Ammon's horn (tissue), 1 donor: ENCODE measurements at places on chromosomes 4 and X.

GRCh38 chrX:53186351-53186750 is 38.7 kb downstream of the KDM5C start:
- no peak for DNase-seq

GRCh38 chr4:76802236-76803021 is 95.5 kb downstream of the SOWAHB start:
- DNase-seq: no peak

- DNase-seq: no peak
These were observed at the start of gene RASSF6 for GRCh38 chr4:73620115-73620792. RASSF6 (minus strand) TSS chr4:73620436; CDS start chr4:73611795, 8,641 bp downstream.

DNA sequence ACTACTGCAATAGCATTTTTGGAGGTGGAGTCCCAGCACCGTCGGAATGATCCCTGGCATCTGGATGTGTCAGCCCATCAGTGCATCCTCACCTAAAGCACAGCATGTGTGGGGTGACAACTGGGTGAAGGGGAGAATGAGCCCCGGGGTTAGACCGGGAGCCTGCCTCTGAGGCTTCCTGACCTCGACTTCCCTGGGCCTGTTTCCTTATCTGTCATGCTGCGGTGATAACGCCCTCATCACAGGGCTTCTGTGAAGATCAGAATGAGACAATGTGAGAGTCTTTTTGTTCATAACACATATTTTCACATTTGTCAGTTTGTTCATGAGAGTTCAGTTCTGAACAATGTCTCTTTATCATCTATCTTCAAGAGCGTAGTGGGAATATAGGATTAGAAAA is 31.1 kb upstream of the PDLIM3 start:
- no peak for DNase-seq

- peak; percentile 7 for DNase-seq
These were observed 63.6 kb downstream of the STARD8 start for GRCh38 chrX:68710870-68711576.

DNA sequence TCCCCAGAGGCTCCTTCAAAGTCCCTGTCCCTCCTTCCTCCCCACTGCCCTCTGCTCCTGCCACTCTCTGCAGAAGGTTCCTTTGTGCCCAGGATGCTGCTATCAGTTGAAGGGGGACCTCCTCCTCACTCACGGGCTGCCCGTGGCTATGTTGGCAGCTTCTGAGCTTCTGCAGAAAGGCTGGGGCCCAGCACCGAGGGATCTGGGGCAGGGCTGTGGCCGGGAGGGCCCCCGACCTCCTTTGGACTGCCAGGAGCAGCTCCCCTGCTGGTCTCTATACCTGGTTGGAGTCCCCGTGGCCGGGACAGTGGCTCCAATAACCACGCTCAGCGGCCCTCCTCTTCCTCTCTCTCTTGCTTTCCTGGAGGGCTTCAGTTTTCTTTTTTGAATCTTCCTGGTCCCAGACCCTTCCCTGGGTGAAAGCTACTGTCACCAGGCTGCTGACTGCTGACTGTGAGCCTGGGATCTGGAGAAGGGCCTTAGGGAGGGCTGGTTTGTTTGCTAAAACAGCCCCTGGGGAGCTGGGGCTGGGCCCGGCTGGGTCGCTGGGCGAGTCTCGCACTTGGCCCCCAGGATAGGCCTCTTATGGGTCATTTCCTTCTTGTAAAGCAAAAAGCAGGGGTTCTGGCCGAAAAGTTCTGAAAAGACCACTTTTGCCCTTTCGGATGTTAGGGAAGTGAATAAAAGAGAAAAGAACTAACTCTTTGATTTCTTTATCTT is 46.9 kb downstream of the SORCS2 start:
- DNase-seq: no peak

DNA sequence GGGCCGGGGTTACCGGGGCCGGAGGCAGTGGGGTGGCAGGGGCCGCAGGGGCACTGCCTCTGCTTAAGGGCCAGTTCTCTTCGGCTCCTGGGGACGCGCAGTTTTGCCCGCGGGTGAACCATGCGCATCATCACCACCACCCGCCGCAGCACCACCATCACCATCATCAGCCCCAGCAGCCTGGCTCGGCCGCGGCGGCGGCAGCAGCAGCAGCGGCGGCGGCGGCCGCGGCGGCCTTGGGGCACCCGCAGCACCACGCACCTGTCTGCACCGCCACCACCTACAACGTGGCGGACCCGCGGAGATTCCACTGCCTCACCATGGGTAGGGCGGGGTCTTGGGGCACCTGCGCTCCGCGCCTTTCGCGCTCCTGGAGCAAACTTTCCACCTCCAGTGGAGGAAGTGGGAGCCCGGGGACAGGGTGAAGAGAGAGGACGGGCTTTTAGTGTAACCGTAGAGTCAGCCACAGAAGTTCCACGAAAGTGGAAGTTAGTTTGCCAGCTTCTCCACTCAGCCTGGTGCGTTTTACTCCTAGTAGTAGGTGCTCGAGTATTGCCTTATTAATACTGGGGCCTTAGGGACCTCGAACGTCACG is 729 bp downstream of the GSX2 start:
- no peak for DNase-seq

DNA sequence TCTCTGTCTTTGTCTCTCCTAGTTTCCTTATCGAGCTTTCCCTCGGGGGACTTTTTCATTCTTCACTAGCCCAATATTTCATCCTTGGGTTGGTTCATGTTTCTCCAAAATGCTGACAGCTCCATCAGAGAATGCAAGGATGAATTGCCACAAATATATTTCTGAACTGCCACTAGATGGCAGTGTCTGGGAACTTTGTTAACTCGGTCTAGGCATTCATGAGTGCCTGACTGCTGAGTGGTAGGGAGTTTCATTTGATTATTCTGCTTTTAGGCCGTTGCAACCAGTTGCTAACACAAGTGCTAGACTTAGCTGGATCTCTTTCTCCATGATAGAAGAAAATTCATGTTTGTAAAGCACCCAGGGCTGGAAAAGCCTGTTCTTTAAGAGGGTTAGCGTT is 73.5 kb upstream of the RAP2C start:
- DNase-seq: peak; percentile 75

DNA sequence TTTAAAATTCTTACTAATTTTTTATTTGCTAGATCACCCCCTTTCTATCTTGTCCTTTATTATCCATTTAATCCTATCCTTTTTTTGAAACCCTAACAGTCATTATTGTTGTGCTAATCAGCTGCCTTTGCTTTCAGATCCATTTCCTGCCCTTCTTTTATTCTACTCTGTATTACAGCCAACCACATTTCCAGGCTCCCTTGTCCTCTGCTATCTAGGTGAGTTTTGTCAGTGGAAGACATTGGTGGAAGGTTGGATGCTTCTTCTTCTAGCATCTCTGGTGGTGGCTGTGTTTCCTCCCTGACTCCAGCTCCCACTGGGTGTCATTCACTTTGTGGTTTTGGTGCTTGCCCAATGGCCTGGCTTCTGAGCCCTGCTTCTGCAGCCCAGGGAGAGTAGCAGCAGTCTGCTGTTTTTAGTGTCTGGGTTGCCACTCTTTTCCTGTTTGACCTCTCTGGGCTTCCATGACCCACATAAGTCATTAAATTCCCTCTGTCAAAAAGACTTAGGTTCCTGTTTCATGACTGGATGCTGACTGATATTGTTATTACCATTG is 225.2 kb upstream of the PGRMC2 start:
- no peak for DNase-seq

GRCh38 chr4:151143162-151143561 is 43.7 kb downstream of the RPS3A start:
- DNase-seq: peak; percentile 35

- DNase-seq: no peak
These were observed 594.7 kb downstream of the SMARCA1 start for GRCh38 chrX:128928636-128929035.

GRCh38 chr4:147735413-147736301 is 3.8 kb downstream of the ARHGAP10 start:
- no peak for DNase-seq

DNA sequence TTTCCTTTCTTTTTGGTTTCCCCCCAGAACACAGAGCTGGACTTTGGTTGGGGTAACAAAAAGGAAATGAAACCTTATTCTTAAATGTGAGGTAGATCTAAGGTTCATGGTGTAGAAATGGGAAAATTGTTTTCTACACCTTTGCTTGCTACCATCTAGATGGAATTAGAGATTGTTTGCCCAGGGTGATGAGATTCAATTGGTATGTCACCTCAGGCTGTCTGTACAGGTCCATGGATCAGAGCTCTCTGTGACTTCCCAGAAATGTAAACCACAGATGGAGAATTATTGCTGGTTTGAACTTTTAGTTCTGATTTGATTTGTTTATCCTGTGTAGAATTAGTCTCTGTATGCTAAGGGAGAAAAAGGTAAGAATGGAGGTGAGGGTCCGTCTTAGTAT is 146.7 kb downstream of the PCDH7 start:
- no peak for DNase-seq

GRCh38 chrX:130563476-130563875 is 161.7 kb downstream of the RBMX2 start:
- DNase-seq: no peak

- no peak for DNase-seq
These were observed 18.7 kb upstream of the SPANXB1 start for GRCh38 chrX:140983730-140984129.

- peak; percentile 26 for DNase-seq
These were observed 85.4 kb downstream of the DCHS2 start for GRCh38 chr4:154406018-154406795.

- DNase-seq: no peak
These were observed 180.1 kb upstream of the SPRY1 start for GRCh38 chr4:123216543-123216942.

DNA sequence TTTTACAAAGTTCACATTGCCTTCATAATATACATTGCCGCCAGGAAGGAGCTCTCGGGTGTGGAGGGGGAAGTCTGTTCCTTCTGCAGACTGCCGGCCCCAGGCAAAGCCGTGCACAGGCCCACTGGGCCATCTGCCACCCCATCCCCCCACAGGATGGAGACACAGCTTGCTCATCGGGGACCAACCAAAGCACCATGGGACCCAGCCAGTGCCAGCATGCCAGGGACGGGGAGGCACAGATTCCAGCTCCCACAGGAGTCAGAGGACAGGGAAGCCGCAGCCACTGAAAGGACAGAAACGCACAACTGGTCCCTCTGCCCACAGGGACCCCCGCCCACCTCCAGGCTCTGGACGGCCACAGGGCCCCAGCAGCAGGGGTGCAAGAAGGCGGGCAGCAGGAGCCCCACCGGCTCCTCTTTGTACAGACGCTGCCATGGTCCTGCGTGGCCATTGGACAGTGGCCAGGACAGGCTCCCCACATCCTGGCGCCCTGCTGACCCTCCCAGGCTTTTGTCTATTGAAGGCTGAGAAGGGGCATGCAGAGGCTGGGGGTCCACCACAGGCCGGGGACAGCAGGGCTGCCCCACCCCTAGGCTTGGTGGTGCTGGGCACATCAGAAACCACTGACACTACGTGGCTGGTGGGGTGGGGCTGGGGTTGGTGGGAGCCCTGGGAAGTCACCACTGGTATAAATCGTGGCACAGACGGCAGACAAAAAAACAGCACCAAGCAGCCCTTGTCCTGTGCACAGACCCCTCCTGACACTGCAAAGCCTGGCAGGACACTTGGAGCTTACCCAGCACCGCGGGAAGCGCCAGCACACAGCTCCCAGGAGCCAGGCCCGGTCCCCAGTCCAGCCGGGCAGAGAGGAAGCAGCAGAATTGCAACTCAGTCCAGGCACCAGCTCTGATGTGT is 89.0 kb downstream of the FAM53A start:
- no peak for DNase-seq

- no peak for DNase-seq
These were observed 124.3 kb upstream of the RASGEF1B start for GRCh38 chr4:81595798-81596610.

- DNase-seq: no peak
These were observed 45.9 kb upstream of the PGRMC2 start for GRCh38 chr4:128333309-128334018.

- no peak for DNase-seq
These were observed 1002.9 kb upstream of the IGFBP7 start for GRCh38 chr4:58113126-58113525.

DNA sequence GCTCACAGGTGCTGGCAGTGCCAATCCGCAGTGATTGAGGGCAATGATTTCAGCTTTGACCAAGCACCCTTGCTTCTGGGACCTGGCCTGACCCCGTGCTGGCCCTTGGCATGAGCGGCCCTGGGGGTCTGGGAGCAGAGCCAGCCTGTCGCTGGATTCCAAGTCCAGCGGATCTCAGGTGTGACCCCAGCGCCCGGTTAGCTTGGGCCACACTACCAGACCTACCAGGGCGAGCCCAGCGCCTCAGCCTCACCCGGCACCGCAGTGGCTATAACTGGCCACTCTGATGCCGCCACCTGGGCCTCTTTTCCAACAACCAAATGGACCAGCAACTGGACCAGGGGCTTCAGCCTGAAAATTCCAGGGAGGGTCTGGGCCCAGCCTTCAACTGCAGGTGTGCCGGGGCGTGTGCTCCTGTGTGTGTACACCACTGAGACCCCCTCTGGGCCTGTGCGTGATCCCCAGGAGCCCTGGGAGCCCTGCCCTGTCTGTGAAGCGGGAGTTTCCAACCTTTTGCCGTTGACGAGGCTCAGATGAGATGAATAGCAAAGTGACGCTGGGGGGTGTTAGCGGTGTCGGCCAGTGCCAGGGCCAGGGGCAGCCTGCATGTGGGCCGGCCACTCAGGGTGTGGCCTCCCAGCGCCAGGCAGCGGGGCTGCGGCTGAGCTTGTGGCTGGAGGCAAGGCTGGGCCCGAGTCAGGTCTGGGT is 658 bp downstream of the SH3TC1 start:
- DNase-seq: no peak

DNA sequence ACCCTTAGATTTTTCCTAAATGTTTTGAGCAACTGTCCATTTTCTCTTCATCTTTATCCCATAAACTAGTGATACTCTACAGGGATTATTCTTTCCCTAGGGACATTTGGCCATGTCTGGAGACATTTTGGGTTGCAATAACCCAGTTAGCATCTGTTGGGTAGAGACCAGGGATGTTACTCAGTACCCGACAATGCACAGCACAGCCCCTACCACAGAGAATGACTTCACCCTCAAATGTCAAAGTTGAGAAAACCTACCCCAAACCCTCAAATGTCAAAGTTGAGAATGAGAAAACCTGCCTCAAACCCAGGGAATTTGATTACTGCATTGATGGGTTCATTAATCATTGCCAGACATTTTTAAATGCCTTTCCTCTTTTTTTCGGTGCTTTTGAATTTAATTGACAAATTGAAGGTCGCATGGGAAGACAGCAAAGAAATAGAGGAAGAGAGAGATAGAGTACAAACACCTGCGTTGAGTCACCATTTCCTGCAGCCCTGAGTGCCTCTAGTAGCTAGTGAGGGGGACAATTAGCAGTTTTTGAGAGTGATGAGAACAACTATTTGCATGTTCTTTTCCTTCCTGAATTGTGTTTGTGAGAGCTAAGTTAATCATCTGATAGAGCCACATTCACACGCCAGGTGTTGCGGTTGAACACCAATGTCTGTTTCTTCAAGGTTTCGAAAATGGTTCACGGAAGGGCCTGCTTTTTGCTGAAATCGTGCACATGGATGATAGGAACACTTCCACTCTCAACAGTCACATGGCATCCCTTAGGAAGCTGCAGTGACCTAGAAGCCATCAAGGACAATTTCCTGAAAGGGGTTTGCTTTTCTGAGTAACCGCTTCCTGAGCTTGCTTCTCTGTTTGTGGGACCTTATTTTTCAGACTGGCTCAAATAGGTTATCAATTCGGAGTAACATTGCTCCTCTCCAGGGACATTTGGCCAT is 203.9 kb upstream of the VCX3A start:
- DNase-seq: no peak

GRCh38 chr4:138707746-138708677 is 307.6 kb upstream of the NOCT start:
- no peak for DNase-seq

- DNase-seq: no peak
These were observed 33.7 kb upstream of the HPRT1 start for GRCh38 chrX:134426281-134426680.
